ENCODE measurements at places on chromosomes 1 and 21. TPM values are rescaled to one million over a fixed set of nuclear protein-coding genes. Genes with fewer than 3 reads are reported as not detected.

The OR2M2 gene
- not detected for total RNA-seq

DNA sequence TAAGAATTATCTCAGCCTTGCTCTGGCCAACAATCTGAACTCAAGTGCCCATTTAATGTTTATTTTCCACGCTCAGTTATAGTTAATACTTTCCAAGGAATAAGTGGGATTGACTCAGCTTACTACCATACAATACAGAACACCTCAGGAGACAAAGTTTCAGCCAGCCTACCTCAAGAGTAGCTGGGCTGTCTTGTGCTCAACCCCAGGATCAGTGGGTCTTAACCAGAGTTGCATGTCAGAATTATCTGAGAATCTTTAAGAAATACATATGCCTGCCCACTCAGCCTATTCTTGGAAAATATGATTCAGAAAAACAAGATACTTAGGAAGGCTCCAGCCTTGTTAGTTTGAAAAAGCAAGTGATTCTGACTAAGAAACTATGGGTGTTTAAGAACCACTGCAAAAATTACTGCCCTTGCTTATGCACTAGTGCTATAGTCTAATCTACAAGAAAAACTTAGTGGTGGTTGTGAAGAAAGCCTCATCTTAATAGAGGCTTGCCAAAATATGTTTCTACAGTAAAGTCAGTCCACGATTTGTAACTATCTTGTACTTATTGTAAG, 20.4 kb downstream of the CDC7 start:
- DNase-seq = no peak

DNA sequence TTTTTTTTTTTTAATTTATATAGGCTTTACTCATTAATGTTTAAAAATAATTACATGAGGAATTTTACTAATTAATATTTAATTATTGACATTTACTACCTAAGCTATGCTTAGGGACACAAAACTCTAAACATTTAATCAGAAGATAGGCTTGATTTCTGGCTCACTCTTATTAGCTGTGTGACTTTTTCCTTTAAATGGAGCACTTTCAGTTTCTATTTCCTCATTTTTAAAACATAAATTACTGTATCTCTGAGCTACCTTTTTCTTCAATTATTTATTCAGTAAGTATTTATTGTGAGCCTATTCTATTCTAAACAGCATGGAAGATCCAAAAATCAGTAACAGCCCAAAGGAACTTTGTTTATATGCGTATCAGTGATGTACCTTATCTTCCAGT, 40.5 kb downstream of the MAP3K7CL start:
- no peak for DNase-seq

The TRAF5 gene
- total RNA-seq = 14.9 TPM

The CELA2A gene
- not detected for total RNA-seq

- no peak for DNase-seq
Observed at GRCh38 chr1:225445639-225446594, 18.1 kb upstream of the LBR start.

The SPRR4 gene
- total RNA-seq = not detected

GRCh38 chr21:41615613-41616012, 107.7 kb upstream of the TMPRSS2 start:
- DNase-seq = no peak

The CASQ1 gene
- 2.9 TPM for total RNA-seq

GRCh38 chr1:78475888-78476610, 14.7 kb upstream of the PTGFR start:
- DNase-seq = no peak

GRCh38 chr1:220997791-220998190, 118.5 kb downstream of the HLX start:
- DNase-seq = no peak

The CAMK1G gene
- total RNA-seq = 0.13 TPM

DNA sequence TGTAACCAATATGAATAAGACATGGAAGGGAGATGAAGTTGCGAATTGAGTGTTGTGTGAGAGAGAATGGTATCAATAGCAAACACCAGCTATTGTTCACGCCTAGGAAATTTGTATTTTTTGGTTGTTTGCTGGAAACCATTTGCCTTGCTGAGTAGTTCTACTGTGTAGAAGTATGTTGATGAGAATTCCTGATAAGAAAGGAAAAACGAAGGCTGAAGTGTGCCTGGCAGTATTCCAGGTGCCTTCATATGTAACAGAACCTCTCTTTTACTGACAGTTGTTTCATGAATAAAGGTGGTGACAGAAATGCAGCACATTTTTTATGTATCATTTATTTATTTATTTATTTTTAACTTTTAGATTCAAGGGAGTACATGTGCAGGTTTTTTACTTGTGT, 79.5 kb downstream of the SDCCAG8 start:
- DNase-seq = no peak

The RXFP4 gene
- not detected for total RNA-seq

- no peak for DNase-seq
Observed at GRCh38 chr1:215786997-215787396, 219.9 kb downstream of the KCTD3 start.

The SCAMP3 gene
- total RNA-seq = 56.0 TPM

GRCh38 chr21:28269173-28269572, 723.5 kb downstream of the LTN1 start:
- no peak for DNase-seq

DNA sequence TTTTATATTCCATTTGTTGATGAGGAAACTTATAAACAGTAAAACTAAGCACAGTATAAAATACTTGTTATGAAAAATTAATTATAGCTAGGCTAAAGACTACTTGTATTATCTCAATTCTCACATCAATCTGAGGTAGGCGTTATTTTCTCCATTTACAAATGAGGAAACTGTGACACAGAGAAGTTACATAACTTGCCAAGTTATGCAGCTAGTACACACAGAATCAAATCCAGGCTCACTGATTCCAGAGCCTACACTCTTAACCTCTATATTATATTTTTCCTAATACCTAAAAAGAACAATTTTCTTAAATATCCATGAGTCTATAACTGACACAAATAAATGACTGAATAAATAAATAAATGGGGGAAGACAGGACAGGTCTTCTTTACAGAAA, 11.2 kb upstream of the VPS45 start:
- DNase-seq = no peak

- DNase-seq = no peak
Observed at GRCh38 chr1:77579547-77579946, 102.9 kb downstream of the ZZZ3 start.

- DNase-seq = no peak
Observed at GRCh38 chr1:44945967-44946366, 40.4 kb downstream of the EIF2B3 start.

The PPIAL4G gene
- not detected for total RNA-seq

The TMEM61 gene
- total RNA-seq = 0.84 TPM

The ANGPTL3 gene
- total RNA-seq = not detected

DNA sequence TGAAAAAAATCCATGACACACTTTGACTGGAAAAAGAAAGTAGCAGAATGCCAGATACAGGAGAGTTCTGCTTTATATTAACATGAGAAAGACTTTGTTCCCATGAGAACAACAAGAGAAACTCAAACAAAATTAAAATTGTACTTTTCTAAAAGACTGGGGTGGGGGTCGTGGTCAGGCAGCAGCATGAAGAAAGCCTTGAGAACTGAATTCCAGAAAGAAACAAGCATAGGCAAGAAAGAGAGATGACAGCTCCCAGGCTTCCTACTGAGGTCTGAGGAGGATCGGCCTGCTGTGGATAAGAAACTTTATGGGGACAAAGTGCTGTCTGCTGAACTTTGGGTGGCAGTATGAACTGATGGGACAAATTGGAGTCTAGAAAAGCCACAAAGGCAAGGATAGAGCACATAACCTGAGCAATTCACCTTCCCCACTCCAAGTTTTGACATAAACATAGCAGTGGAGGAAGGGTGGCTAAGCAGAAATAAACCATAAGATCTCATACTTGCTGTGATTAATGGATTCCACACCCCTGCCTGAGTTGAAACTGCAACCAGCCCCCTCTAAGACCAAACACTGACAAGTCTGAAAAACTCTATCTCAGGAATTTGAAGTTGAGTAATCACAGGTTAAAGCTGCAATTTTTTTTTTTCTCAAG, 43.7 kb downstream of the COL6A1 start:
- DNase-seq = no peak

- DNase-seq = peak; percentile 94
Observed at GRCh38 chr1:39653546-39654031, 14.1 kb upstream of the HEYL start.

- no peak for DNase-seq
Observed at GRCh38 chr1:186291271-186291670, 83.8 kb downstream of the TPR start.

DNA sequence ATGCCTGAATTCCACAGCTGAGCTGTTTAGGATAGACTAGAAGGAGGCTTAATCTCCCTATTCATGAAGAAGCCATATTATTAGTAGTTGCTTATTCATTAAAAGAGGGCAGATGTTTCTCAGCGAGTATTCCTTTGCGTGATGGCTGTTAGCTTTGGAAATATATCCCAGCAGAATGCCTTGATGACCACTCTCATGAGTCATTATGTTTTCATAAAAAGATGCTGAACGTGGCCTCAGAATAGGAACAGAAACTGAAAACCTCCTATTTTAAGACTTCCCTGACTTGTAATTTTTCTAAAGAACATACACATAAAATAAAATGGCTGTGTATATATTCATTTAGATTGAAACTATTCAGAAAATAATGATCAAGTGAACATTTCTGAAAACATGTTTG, 9.6 kb upstream of the PLA2G4A start:
- DNase-seq = no peak

The RGS13 gene
- 2.5 TPM for total RNA-seq

- no peak for DNase-seq
Observed at GRCh38 chr1:44035726-44036408, 4.6 kb upstream of the SLC6A9 start.

DNA sequence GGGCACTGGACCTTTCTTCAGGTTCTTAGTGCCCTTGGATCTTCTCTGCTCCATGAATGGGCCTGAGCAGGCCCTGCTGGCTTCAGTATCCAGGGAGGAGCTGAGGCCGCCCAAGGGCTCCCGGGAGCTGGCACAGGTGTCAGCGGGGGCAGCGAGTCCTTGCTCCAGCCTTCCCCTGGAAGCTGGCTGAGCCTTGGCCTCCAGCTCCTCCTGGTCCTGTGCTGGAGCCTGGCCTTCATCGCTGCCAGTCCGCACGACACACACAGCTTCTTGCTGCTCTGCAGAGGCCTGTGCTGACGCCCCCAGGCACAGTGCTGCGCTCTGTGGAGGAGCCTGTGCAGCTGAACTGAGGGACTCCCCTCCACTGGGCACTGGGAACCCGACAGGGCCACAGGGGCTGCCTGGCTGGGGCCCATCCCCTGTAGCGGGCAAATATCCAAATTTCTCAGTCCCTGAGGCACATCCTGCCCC, 1.7 kb downstream of the SPOCD1 start:
- DNase-seq = no peak

GRCh38 chr1:53139951-53140361, 2.5 kb downstream of the SLC1A7 start:
- DNase-seq = peak; percentile 7

The FCGR2B gene
- total RNA-seq = 39.8 TPM

The MANEAL gene
- total RNA-seq = 1.2 TPM

The THEM5 gene
- not detected for total RNA-seq

The RAP1GAP gene
- total RNA-seq = 0.71 TPM

The KNCN gene
- total RNA-seq = not detected

GRCh38 chr1:22107126-22107525, 35.8 kb downstream of the WNT4 start:
- no peak for DNase-seq

The HSD3B1 gene
- not detected for total RNA-seq

DNA sequence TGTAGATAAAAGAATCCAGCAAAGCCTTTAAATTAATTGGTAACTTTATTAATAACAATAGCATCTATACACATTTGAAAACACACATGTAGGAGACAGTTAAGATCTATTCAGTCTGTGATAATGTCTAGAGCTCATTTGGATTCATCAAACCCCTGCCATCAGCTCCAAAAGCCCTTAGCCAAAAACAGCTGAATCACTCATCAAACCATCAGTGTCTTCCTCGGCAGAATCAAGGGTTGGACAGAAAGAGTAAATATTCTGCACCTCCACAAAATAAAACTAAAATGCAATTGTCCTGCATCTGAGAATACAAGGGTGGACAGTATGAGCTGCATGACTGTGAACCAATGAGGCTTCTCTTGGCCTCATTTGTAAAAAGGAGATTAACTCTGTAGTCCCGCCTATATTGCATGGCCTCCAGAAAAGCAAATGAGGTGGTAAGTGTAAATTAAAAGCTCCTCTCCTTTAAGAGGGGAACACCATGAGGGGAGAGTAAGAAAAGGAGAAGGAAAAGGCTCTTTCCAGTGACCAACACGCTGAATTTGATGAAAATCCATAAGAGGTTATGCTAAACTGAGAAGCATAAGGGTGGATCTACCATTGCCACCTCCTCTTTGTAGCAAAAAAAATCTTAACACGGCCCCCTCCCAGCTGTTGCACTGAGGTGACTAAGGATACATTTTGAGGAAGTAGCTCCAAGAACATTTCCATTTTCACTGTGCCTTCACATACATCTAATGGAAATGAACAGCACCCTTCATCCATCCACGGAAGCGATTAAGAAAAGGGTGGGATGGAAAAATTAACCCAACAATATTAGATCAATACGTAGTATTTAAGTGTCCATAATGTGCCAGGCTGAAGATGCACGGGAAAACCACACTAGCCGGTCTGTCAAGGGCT, 14.7 kb upstream of the BOLA1 start:
- no peak for DNase-seq

The G0S2 gene
- total RNA-seq = 28.5 TPM

The KCNT2 gene
- 16.6 TPM for total RNA-seq
